Right atrium auricular region (tissue), 2 donors: ENCODE measurements at places on chromosomes 1 and 21. TPM values are rescaled to one million over a fixed set of nuclear protein-coding genes. Genes with fewer than 3 reads are reported as not detected.

DNA sequence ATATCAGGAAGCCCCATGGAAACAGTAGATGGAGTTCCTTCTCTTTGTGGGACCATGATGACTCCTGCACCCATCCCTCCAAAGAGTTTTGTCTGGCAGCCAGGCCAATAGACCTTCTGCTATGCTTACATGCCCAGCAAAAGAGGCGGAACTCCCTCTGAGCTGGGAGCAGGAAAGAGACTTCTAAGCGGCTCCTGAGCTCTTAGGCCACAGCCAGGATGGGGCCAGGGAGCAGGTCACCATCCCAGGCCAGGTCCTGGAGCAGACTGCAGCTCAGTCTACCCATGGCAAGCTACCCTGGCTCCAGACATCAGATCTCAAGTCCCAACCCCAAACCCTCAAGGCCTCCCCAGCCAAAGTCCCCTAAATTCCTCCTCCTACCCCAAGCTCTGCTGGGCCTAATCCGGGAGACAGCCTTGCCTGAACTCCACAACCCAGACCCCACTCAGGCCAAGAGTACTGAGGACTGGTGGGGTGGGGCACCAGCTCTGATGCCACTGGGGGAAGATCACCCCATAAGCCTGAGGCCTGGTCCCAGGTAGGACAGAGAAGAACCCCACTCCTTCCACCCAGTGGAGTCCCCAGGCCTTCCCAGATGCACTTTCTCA, 387.9 kb downstream of the MATN1 start:
- peak; percentile 36 for DNase-seq
- no peak overlapping the region for H3K27ac ChIP-seq
- H3K27me3 ChIP-seq: no peaks in the 10 kb centered on the region
- no peaks in the 10 kb centered on the region for H3K4me1 ChIP-seq

- H3K27ac ChIP-seq: no peak overlapping the region
- no peak overlapping the region for H3K4me3 ChIP-seq
- H3K36me3 ChIP-seq: no peaks in the 10 kb centered on the region
- DNase-seq: no peak
- H3K27me3 ChIP-seq: no peaks in the 10 kb centered on the region
Measured at GRCh38 chr1:232667778-232668165, 37.8 kb upstream of the SIPA1L2 start.

Gene OR2G6
- not detected for total RNA-seq

DNA sequence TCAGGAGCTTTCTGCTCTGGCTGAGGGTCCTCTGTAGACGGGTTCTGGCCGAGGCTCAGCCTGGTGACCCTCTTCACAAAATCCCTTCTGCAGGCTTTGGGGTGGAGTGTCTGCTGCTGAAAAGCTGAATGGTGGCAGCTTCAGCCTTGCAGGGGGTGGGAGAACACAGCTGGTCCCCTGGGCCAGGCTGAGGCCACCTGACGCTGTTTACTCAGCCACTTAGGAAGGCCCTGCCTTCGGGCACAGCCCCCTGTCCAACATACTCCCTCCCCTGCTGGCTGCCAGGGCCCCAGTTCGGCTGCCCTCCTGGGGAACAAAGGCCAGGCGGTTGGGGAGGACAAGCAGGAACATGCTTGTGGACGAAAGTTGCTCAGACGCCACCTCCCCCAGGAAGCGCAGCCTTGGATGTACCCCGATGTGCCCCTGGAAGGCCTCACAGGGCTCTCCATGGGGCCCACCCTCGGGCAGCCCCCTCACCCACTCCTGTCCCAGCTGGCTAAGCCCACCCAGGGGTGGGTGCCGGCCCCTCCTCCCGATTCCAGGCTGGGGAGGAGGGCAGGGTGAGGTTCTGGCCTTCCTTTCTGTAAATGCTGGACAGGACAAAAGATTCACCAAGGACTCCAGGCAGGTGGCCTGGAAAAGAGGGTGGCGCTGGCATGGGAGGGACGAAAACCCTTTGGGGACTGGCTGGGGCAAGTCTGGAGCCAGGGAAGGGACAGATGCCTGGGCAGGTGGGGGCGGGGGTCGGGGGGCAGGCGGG, at the start of gene ANKRD65:
Gene ANKRD65, minus strand, starts transcription at position 130 of the 760 bp plus-strand sequence. CDS start 271 bp downstream, outside the sequence.
- no peak for DNase-seq
- H3K36me3 ChIP-seq: no peaks in the 10 kb centered on the region
- no peaks in the 10 kb centered on the region for H3K27me3 ChIP-seq
- H3K4me1 ChIP-seq: no peaks in the 10 kb centered on the region
- H3K27ac ChIP-seq: no peak within 1 kb of the TSS

GRCh38 chr1:84426376-84426775, 28.1 kb downstream of the DNASE2B start:
- H3K36me3 ChIP-seq: no peaks in the 10 kb centered on the region
- no peak overlapping the region for H3K27ac ChIP-seq
- no peaks in the 10 kb centered on the region for H3K4me1 ChIP-seq
- H3K27me3 ChIP-seq: no peaks in the 10 kb centered on the region
- no peak overlapping the region for H3K4me3 ChIP-seq

DNA sequence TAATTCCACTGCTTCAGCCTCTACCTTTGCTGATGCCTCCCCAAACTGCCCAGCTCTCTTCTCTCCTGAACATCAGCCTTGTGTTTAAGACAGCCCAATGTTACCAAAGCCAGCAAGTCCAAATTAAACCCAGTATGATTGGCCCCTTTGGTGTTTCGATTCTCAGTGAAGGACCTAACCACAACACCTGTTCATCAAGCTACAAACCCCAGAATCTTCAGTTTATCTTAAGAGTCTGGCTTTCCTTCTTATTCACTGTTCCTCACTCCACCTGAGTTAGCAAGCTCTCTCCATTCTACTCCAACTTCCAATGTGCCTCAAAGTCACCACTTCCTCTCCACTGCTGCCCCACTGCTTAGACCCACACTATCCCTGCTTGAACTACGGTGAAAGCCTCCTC, 25.5 kb upstream of the ITPKB start:
- H3K27ac ChIP-seq: no peak overlapping the region
- H3K4me3 ChIP-seq: no peak overlapping the region
- no peaks in the 10 kb centered on the region for H3K4me1 ChIP-seq
- H3K27me3 ChIP-seq: no peaks in the 10 kb centered on the region
- no peaks in the 10 kb centered on the region for H3K36me3 ChIP-seq
- DNase-seq: no peak

Gene FAM110D
- 4.3 TPM for total RNA-seq

Gene GBP7
- total RNA-seq: not detected

DNA sequence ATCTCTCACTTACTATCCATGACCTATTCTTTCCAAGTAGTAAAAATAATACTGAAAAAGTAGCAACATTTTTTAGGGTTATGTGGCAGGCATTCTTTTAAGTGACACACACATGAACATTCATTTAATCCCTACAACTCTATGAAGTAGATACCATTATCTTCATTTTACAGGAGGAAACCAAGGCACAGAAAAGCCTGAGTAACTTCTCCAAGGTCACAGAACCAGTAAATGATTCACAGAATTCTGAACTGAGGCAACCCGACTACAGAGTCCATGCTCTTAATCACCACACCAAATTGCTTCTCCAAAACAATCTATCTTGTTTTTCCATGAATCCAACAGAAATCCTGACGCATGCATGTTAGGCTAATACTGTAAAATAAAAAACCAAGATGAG, 17.5 kb downstream of the FUBP1 start:
- H3K27me3 ChIP-seq: no peaks in the 10 kb centered on the region
- H3K27ac ChIP-seq: no peak overlapping the region
- no peaks in the 10 kb centered on the region for H3K4me1 ChIP-seq
- peaks cover 100% of the 10 kb centered on the region for H3K36me3 ChIP-seq

DNA sequence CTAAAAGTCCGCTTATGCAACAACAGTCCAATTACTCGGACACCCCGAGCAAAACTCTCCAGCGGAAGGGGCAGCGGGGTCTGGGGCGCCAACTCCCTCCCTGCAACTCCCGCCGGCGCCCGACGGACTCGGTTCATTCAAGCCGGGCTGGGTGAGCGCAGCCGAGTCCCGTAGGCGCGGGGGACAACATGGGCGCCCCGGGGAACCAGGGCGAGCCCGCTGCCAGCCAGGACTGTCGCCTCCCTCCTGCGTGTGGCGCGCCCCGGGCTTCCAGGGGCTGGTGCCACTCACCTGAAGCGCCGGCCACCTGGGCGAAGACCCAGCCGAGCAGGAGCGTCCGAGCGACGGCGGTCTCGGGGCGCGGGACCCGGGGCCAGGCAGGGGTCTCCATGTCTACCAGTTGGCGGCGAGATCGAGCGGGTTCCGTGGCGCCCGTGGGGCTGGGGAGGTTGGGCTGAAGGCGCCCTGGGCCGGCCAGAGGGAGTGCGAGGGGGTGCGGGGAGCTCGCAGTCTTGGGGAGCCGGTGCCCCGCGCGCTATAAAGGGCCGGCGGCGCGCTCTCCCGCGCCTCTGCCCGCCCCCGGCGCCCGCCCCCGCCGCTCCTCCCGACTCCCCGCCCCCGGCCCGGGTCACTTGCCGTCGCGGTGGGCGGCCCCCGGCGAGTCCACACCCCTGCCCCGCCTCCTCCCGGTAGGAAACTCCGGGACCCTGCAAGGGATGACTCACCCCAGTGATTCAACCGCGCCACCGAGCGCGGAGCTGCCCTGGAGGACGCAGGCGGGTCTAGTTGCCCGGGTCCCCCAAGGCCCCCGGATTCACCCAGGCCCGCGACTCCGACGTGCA, at the start of gene F3:
Gene F3, minus strand, starts transcription at position 514 of the 842 bp plus-strand sequence. Its CDS starts 123 bp downstream, at position 391.
- H3K4me3 ChIP-seq: peak within 1 kb of the TSS; percentile 72
- no peaks in the 10 kb centered on the region for H3K36me3 ChIP-seq
- peak within 1 kb of the TSS; percentile 97 for H3K27ac ChIP-seq
- H3K4me1 ChIP-seq: no peaks in the 10 kb centered on the region
- no peaks in the 10 kb centered on the region for H3K27me3 ChIP-seq

DNA sequence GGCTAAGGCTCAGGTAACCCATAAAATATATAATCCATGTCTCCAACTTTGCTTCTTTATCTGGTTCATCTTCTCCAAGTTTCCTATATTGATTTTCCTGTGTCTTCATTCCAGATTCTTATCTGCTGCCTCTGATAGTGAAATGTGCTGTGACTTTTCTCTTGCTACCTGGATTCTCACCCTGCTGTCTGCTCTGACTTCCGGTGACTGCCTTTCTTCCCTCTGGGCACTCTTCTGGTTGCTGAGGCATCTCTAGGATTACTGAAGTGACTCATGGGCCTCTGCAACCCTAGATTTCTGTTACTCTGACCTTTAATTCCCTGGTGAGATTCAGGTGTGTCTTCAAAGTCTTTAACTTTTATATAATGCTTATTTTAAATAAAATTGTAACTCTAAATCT, 46.9 kb downstream of the GIPC2 start:
- DNase-seq: no peak
- no peaks in the 10 kb centered on the region for H3K27me3 ChIP-seq
- no peaks in the 10 kb centered on the region for H3K4me1 ChIP-seq
- H3K27ac ChIP-seq: no peak overlapping the region
- no peak overlapping the region for H3K4me3 ChIP-seq
- no peaks in the 10 kb centered on the region for H3K36me3 ChIP-seq

DNA sequence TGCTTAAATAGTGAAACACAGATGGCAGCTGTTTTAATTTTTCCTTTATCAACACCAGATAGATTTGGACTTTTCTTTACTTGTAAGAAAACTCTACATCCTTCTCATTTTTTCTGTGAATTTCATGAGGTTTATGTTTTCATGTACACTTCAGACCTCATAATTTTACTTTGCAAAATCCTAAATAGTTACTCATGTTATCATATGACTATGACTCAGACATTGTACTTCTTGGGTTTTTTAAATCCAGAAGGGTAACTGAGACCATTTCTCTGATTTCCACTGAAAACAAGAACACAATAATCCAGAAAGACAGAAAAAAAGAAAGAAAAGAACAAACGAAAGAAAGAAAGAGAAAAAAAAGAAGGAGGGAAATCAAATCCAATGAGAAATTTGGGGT, 1021.6 kb downstream of the NCAM2 start:
- no peak overlapping the region for H3K4me3 ChIP-seq
- DNase-seq: no peak
- no peaks in the 10 kb centered on the region for H3K27me3 ChIP-seq
- H3K36me3 ChIP-seq: no peaks in the 10 kb centered on the region

GRCh38 chr1:31924839-31925238, 13.3 kb downstream of the PTP4A2 start:
- peaks cover 87% of the 10 kb centered on the region for H3K4me1 ChIP-seq
- H3K27ac ChIP-seq: peak overlapping the region; percentile 60
- H3K27me3 ChIP-seq: no peaks in the 10 kb centered on the region
- DNase-seq: no peak

DNA sequence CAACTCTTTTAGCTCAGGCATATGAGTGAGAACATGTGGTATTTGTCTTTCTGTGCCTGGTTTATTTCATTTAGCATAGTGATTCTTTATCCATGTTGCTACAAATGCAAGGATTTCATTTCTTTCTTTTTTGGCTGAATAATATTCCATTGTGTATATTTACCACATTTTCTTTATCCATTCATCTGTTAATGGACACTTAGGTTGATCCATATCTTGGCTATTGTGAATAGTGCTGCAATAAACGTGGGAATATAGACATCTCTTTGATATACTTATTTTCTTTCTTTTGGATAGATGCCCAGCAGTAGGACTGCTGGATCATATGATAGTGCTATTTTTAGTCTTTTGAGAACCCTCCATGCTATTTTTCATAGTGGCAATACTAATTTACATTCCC, 30.8 kb downstream of the ASB17 start:
- H3K4me3 ChIP-seq: no peak overlapping the region
- DNase-seq: no peak
- no peaks in the 10 kb centered on the region for H3K4me1 ChIP-seq
- no peak overlapping the region for H3K27ac ChIP-seq
- H3K27me3 ChIP-seq: no peaks in the 10 kb centered on the region

- H3K36me3 ChIP-seq: peaks cover 18% of the 10 kb centered on the region
- DNase-seq: no peak
- H3K4me3 ChIP-seq: no peak overlapping the region
- H3K27me3 ChIP-seq: no peaks in the 10 kb centered on the region
- H3K27ac ChIP-seq: no peak overlapping the region
Measured at GRCh38 chr1:150582371-150582770, 3.0 kb upstream of the MCL1 start.

DNA sequence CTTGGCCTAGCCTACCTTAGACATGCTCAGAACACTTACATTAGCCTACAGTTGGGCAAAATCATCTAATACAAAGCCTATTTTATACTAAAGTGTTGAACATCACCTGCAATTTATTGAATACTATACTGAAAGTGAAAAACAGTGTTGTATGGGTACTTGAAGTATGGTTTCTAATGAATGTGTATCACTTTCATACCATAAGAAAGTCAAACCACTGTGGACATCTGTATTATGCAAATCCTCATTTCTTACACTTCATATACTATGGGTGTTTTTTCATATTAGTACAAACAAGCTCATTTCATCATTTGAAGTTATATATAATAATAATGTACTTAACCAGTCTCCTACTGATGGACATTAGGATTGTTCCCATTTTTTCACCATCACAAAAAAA, 41.2 kb downstream of the TDRD5 start:
- no peak overlapping the region for H3K27ac ChIP-seq
- no peak for DNase-seq
- H3K4me1 ChIP-seq: no peaks in the 10 kb centered on the region
- H3K27me3 ChIP-seq: no peaks in the 10 kb centered on the region
- H3K36me3 ChIP-seq: no peaks in the 10 kb centered on the region
- no peak overlapping the region for H3K4me3 ChIP-seq

- H3K27me3 ChIP-seq: no peaks in the 10 kb centered on the region
- no peak overlapping the region for H3K4me3 ChIP-seq
- H3K4me1 ChIP-seq: no peaks in the 10 kb centered on the region
- no peaks in the 10 kb centered on the region for H3K36me3 ChIP-seq
- no peak overlapping the region for H3K27ac ChIP-seq
Measured at GRCh38 chr1:224054012-224054411, 59.9 kb upstream of the FBXO28 start.
